ENCODE measurements at places on chromosomes 7 and 10. TPM values are rescaled to one million over a fixed set of nuclear protein-coding genes. Genes with fewer than 3 reads are reported as not detected.
A peak's percentile ranks its signal among the peaks of the same experiment; 100 is the strongest.

Gene MYL10
- not detected for total RNA-seq

Gene CPED1
- total RNA-seq = not detected

Gene NACAD
- 0.05 TPM for total RNA-seq

Gene CACNA2D1
- total RNA-seq = not detected

Gene FXYD4
- not detected for total RNA-seq

- no peaks in the 10 kb centered on the region for H3K36me3 ChIP-seq
- H3K27me3 ChIP-seq = peaks cover 20% of the 10 kb centered on the region
- H3K4me3 ChIP-seq = no peak overlapping the region
- DNase-seq = no peak
- H3K4me1 ChIP-seq = peaks cover 7% of the 10 kb centered on the region
Observed at GRCh38 chr7:106129291-106129690, 17.2 kb upstream of the SYPL1 start.

- no peaks in the 10 kb centered on the region for H3K4me1 ChIP-seq
- H3K27me3 ChIP-seq = peaks cover 3% of the 10 kb centered on the region
- no peak for DNase-seq
- no peaks in the 10 kb centered on the region for H3K36me3 ChIP-seq
- no peak overlapping the region for H3K4me3 ChIP-seq
Observed at GRCh38 chr7:50504646-50505546, 54.7 kb upstream of the FIGNL1 start.

GRCh38 chr7:130996833-130997231 lies 262.8 kb upstream of the KLF14 start:
- H3K4me1 ChIP-seq = peaks cover 38% of the 10 kb centered on the region
- peak overlapping the region; percentile 53 for H3K27ac ChIP-seq
- peak; percentile 9 for DNase-seq
- no peak overlapping the region for H3K4me3 ChIP-seq

DNA sequence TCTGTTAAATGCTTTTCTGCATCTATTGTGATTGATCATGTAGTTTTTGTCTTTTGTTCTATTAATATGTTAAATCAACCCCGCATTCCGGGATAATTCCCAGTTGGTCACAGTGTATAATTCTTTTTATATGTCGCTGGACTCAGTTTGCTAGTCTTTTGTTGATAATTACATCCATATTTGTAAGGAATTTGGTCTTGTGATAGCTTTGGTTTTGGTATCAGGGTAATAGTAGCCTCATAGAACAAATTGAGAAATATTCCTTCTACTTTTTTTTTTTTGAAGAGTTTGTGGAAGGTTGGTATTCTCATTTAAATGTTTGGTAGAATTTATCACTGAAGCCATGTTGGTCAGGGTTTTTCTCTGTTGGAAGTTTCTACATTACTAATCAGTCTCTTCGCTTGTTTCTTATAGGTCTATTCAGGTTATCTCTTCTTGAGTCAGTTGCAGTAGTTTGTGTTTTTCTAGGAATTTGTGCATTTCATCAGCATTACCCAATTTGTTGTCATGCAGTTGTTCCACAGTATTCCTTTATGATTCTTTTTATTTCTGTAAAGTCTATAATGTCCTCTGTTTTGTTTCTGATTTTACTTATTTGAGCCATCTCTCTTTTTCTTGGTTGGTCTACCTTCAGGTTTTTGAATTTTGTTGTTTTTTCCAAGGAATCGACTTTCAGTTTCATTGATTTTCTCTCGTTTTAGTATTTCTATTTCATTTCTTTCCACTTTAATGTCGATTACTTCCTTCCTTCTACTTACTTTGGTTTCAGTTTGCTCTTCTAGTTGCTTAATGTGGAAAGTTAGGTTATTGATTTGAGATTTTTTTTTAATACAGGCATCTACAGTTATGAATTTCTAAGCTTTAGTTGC lies 64.6 kb upstream of the GJD4 start:
- H3K4me1 ChIP-seq = peaks cover 16% of the 10 kb centered on the region
- no peak for DNase-seq
- peaks cover 47% of the 10 kb centered on the region for H3K36me3 ChIP-seq
- no peak overlapping the region for H3K27ac ChIP-seq
- H3K4me3 ChIP-seq = no peak overlapping the region
- H3K27me3 ChIP-seq = no peaks in the 10 kb centered on the region

DNA sequence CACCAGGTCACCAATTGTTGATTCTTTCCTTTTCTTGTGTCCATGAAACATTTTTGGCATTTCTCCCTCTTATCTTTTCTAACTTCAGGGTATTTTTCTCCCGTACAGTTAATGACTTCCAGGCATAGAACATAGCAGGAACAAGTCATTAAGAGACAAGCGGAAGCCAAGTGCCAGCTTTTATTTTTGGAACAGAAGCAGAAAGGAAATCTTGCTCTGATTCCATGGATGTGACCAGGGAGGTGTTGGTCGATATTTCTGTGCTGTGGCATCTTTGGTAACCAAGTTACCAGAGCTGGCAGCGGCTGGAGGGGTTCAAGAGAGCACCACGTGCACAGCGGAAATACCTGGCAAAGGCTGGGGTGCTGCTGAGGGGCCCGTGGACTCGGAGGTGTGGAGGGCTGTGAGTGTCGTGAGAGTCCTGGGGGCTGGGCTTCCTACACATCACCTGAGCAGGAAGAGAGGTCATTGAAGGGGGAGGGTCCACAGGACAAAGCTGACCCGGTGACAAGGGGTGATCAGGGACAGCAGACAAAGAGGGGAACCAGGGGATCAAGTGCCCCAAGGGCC lies 1.8 kb downstream of the LLCFC1 start:
- DNase-seq = no peak
- H3K4me3 ChIP-seq = no peak overlapping the region
- no peaks in the 10 kb centered on the region for H3K27me3 ChIP-seq
- H3K36me3 ChIP-seq = no peaks in the 10 kb centered on the region

GRCh38 chr7:77197141-77197540 lies 2.5 kb downstream of the FGL2 start:
- peaks cover 14% of the 10 kb centered on the region for H3K36me3 ChIP-seq
- H3K4me3 ChIP-seq = no peak overlapping the region
- DNase-seq = no peak
- H3K4me1 ChIP-seq = peaks cover 58% of the 10 kb centered on the region

- H3K4me3 ChIP-seq = no peak overlapping the region
- H3K27me3 ChIP-seq = no peaks in the 10 kb centered on the region
- DNase-seq = no peak
- H3K4me1 ChIP-seq = peaks cover 26% of the 10 kb centered on the region
Observed at GRCh38 chr10:46239247-46239646, 47.5 kb upstream of the ANTXRL start.

DNA sequence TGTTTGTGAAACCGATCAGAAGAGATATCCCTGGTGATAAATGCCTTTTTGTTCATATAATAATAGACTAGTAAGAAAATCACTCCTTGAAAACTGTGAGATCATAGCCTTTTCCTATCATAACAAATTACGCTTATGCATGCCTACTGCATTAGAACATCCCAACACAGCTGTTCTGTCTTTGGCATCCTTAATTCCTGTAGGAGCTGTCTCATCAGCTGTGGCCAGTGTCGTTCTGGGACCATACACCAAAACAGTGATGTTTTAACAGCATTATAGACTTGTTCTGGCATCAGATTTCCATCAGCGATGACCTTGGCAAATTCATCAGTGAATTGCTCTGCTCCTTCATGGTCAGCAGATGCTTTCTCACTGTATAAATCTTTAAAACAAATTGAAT lies 423.6 kb upstream of the LRGUK start:
- DNase-seq = no peak
- peaks cover 3% of the 10 kb centered on the region for H3K36me3 ChIP-seq
- no peak overlapping the region for H3K4me3 ChIP-seq

DNA sequence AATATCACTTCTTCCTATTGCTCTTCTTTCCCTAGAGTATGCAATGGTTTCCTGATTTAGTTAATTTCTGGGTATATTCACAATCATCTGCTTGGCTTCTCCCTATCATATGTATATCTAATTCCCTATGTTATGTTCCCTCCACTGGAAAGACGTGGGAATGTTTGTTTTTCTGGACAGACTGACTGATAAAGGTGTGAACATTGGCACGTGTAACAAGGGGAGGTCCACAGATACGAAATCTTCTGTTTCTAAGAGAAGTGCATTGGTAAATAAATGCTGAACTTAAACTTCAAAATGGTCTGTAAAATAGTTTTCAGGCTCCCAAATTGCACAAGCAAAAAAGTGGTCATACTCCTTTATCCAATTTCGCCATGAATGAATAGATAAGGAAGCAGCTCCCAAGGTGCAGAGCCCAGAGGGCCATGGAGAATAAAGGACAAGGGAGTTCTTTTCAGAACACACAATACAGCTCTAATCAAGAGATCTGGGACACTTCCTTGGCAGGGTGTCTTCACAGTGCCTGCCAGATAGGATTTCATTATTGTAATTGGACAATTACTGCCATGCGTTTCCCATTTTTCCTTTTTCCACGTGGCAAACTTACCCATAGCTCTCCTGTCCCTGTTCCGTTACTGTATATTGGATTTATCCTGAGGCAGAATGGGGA lies 141.9 kb downstream of the RNF133 start:
- no peaks in the 10 kb centered on the region for H3K27me3 ChIP-seq
- H3K4me3 ChIP-seq = no peak overlapping the region
- H3K4me1 ChIP-seq = no peaks in the 10 kb centered on the region
